ENCODE measurements at places on chromosomes 3 and 15. TPM values are rescaled to one million over a fixed set of nuclear protein-coding genes. Genes with fewer than 3 reads are reported as not detected.
A peak's percentile ranks its signal among the peaks of the same experiment; 100 is the strongest.

ISL2 gene
- 0.44 TPM for total RNA-seq

DNA sequence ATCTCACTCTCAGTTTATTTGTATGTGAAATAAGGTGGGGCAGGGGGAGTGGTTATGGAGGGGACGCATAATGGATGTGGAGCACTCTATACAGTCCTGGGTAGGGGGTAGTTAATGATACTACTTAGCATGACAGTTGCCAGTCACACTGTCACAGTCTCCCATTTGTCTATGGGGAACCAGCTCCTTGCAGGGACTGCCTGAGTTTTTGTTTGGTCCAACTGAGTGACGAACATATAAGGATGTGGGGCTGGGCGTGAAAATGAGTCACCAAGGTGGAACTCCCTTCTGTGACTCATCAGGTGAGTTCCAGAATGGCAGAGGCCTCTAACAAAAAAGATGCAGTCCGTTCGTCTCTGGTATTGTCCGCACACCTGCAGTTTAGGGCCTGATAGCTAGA lies 235.3 kb upstream of the ST8SIA2 start:
- no peaks in the 10 kb centered on the region for H3K27me3 ChIP-seq
- no peaks in the 10 kb centered on the region for H3K4me1 ChIP-seq
- H3K4me3 ChIP-seq = no peak overlapping the region
- DNase-seq = no peak

TMEM266 gene
- total RNA-seq = 0.72 TPM

- H3K27ac ChIP-seq = no peak overlapping the region
- no peaks in the 10 kb centered on the region for H3K4me1 ChIP-seq
- no peaks in the 10 kb centered on the region for H3K27me3 ChIP-seq
- H3K4me3 ChIP-seq = no peak overlapping the region
- DNase-seq = no peak
Measured at GRCh38 chr15:85616549-85617110, 178.1 kb downstream of the KLHL25 start.

CD86 gene
- 6.3 TPM for total RNA-seq

DNA sequence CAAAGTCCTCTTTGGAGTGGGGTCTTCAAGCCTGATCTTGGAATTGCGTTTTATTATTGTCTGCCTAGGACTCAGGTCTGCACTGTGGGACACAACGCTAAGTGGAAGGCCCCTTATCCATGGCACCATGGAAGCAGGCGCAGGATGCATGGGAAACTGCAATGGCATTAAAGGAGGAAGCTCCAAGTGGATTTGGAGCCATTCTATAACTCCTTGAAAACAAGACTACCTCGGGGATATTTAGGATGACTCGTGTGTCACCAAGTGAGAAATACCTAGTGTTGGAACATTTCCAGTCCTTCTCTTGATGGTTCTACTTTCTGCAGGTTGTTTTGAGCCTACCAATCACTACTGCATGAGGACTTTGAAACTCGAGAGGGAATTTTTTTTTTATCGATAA lies 126.6 kb upstream of the ZBED2 start:
- no peaks in the 10 kb centered on the region for H3K27me3 ChIP-seq
- H3K4me1 ChIP-seq = peaks cover 2% of the 10 kb centered on the region
- DNase-seq = no peak
- no peaks in the 10 kb centered on the region for H3K36me3 ChIP-seq

- DNase-seq = peak; percentile 56
- H3K27ac ChIP-seq = peak overlapping the region; percentile 8
- peak overlapping the region; percentile 71 for H3K4me3 ChIP-seq
- peaks cover 8% of the 10 kb centered on the region for H3K4me1 ChIP-seq
- H3K27me3 ChIP-seq = no peaks in the 10 kb centered on the region
Measured at GRCh38 chr3:114454551-114455251, 160.9 kb downstream of the TIGIT start.

DNA sequence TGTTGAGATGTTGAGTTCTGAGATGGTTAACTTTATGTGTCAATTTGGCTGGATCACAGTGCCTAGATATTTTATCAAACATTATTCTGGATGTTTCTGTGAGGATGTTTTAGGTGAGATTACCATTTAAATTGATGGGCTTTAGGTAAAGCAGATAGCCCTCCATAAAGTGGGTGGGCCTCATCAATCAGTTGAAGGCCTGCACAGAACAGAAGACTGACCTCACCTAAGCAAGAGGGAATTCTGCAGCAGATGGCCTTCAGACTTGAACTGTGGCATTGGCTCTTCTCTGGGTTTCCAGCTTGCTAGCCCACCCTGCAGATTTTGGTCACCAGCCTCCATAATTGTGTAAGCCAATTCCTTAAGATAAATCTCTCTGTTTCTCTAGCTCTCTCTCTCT lies 260.4 kb upstream of the VEPH1 start:
- no peak overlapping the region for H3K4me3 ChIP-seq
- H3K27me3 ChIP-seq = no peaks in the 10 kb centered on the region
- DNase-seq = no peak
- no peak overlapping the region for H3K27ac ChIP-seq

EPHA3 gene
- total RNA-seq = 6.5 TPM

GRCh38 chr3:53646723-53647122 lies 152.3 kb downstream of the CACNA1D start:
- H3K36me3 ChIP-seq = no peaks in the 10 kb centered on the region
- DNase-seq = peak; percentile 47
- H3K4me1 ChIP-seq = peaks cover 20% of the 10 kb centered on the region
- peak overlapping the region; percentile 32 for H3K4me3 ChIP-seq
- H3K27me3 ChIP-seq = no peaks in the 10 kb centered on the region

GRCh38 chr3:63343674-63344073 lies 65.6 kb downstream of the SYNPR start:
- H3K4me3 ChIP-seq = no peak overlapping the region
- DNase-seq = peak; percentile 86
- no peaks in the 10 kb centered on the region for H3K27me3 ChIP-seq
- H3K36me3 ChIP-seq = no peaks in the 10 kb centered on the region
- no peak overlapping the region for H3K27ac ChIP-seq

GRCh38 chr15:90031231-90031791 lies 30.2 kb downstream of the ZNF710 start:
- H3K4me3 ChIP-seq = no peak overlapping the region
- H3K4me1 ChIP-seq = no peaks in the 10 kb centered on the region
- H3K36me3 ChIP-seq = no peaks in the 10 kb centered on the region
- no peaks in the 10 kb centered on the region for H3K27me3 ChIP-seq
- DNase-seq = no peak

AADAC gene
- total RNA-seq = not detected

DNA sequence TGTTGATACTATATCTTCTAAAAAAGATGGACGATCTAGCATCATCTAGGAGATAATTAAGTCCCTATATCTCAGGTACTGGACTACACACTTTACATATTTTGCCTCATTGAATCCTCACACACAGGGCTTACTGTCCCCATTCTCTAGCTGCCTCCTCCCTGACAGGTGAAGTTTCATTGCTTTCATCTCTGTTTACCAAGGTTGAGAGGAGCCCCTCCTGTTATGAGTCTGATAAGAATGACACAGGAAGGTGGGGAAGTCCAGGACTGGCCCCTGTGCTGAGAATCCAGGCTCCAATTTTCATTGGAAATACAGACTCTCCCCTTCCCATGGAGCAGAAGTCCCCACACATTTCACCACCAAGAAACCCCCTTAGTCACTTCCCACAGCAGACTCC lies 105.2 kb downstream of the XXYLT1 start:
- no peak for DNase-seq
- H3K27ac ChIP-seq = no peak overlapping the region
- no peaks in the 10 kb centered on the region for H3K36me3 ChIP-seq
- H3K27me3 ChIP-seq = no peaks in the 10 kb centered on the region
- peaks cover 3% of the 10 kb centered on the region for H3K4me1 ChIP-seq
- H3K4me3 ChIP-seq = no peak overlapping the region

DNA sequence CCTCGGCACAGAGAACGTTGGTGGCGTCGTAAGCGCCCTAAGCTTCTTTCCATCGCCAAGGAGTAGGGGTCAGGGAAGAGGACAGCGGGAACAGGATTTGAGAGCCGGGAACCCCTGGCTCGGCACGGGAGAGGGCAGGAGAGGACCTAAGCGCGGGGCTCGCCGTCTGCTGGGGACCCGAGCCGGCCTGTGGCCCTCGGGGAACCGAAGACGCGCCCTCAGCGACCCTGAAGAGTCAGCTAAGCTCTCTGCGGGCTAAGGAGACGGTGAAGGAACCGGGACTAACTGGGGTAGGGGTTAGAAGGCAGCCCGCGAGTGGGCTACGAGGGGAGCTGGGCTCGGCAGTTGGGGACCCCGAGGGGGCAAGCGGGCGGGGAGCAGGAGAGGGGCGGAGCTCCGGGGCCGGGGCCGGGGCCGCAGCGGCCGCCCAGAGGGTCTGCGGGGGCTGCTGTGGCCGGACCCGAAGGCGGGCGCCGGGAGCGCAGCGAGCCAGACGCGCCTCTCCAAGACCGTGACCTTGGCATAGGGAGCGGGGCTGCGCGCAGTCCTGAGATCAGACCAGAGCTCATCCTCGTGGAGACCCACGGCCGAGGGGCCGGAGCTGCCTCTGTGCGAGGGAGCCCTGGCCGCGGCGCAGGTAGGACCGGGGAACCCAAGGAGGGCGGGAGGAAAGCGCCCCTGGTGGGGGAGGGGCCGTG lies 574 bp downstream of the CASR start:
- peaks cover 5% of the 10 kb centered on the region for H3K27me3 ChIP-seq
- H3K4me3 ChIP-seq = peak overlapping the region; percentile 65
- DNase-seq = peak; percentile 77
- no peaks in the 10 kb centered on the region for H3K36me3 ChIP-seq
- H3K4me1 ChIP-seq = no peaks in the 10 kb centered on the region

DNA sequence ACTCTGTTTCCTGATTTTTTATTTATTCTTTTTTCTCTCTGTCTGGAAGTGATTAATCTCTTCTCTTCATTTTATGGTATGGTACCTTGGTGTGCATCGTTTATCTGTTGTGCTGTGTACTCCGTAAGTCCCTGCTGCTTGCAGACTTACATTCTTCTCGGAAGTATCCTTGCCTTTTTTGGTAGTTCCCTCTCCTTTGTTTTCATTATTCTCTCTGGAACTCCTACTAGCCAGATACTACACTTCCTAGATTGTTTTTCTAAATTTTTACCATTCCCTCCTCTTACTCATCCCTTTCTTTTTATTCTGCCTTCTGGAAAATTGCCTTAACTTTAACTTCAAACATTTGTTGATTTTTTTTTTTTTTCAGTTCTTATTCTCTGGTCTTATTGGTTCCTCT lies 27.2 kb downstream of the PIK3CA start:
- no peak for DNase-seq
- H3K36me3 ChIP-seq = no peaks in the 10 kb centered on the region
- no peak overlapping the region for H3K4me3 ChIP-seq
- no peaks in the 10 kb centered on the region for H3K27me3 ChIP-seq
- no peak overlapping the region for H3K27ac ChIP-seq

FILIP1L gene
- total RNA-seq = 25.5 TPM

DNA sequence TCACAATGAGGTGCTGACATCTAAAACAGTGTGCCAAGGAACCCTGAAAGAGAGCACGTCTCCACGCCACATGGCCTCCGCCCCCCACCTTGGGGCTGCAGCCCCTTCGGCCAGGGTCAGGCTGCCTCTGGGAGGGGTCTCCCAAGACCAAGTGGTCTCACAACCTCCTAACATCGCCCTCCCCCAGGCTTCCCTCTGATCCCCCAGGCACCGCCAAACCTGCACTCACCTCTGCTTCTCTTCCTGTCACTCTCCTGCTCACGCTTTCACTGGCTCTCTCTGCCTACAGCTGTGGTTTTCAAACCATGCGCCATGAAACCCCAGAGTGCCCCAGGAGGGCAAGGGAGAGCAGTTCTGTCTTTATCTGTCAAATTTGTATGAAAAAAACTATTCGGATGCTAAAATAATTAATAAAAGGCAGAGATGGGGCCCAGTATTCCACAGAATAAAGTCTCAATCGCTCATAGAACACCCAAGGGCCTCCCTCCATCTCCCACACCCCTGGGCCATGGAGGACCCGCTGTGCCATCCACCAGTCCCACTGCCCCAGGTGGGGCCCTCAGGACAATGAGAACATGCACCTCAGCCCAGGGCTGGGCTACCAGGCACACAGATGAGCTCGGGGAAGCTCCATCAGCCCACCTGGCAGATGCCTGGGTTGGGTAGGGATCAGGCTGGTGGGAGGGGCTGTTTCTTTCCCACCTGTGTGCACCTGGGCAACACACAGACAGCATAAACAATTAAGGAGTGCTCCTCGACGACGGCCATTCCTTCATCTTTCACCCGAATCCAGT lies 21.5 kb downstream of the CYFIP1 start:
- DNase-seq = no peak
- H3K27me3 ChIP-seq = no peaks in the 10 kb centered on the region
- H3K27ac ChIP-seq = no peak overlapping the region

- no peak overlapping the region for H3K27ac ChIP-seq
- H3K36me3 ChIP-seq = peaks cover 2% of the 10 kb centered on the region
- DNase-seq = no peak
Measured at GRCh38 chr15:28147801-28148200, 48.7 kb upstream of the OCA2 start.

LRTM1 gene
- not detected for total RNA-seq

GRCh38 chr3:188627652-188628051 lies 473.7 kb downstream of the LPP start:
- H3K36me3 ChIP-seq = no peaks in the 10 kb centered on the region
- H3K27me3 ChIP-seq = no peaks in the 10 kb centered on the region
- no peak overlapping the region for H3K4me3 ChIP-seq

DNA sequence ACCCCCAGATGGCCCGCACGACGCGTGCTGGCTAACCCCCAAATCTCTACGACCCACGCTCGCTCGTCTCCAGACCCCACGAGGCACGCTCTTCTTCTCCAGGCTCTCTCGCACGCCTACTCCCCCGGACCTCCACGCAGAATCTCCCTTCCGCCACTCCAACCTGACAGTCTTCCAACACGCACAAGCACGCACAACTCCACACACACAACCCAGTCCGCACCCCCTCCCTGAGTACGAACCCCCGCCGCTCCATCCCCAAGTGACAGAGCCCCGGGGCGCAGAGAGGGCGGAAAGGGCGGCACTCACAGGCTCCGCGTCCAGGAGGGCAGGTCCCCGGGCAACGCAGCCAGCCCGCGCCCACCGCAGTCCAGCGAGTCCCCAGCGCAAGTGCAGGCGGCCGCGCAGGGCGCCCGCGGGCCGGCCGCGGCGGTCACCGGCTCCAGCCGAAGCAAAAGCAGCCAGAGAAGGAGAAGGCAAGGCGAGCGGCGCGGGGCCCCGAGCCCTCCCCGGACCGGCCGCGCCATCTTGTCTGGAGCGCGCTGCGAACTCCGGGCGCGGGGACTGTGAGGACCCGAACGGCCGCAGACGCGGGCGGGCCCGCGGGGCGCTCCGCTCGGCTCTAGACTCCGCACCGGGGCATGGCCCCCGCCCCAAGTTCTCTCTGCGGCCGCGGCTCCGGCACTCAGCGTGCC lies 794 bp downstream of the LRIG1 start:
- H3K27me3 ChIP-seq = no peaks in the 10 kb centered on the region
- H3K4me1 ChIP-seq = peaks cover 12% of the 10 kb centered on the region
- peak overlapping the region; percentile 85 for H3K27ac ChIP-seq

GRCh38 chr3:179884136-179884535 lies 152.6 kb downstream of the PEX5L start:
- no peak overlapping the region for H3K4me3 ChIP-seq
- no peaks in the 10 kb centered on the region for H3K4me1 ChIP-seq
- H3K36me3 ChIP-seq = no peaks in the 10 kb centered on the region
- no peaks in the 10 kb centered on the region for H3K27me3 ChIP-seq
- no peak for DNase-seq

DNAH1 gene
- total RNA-seq = 12.1 TPM
